ENCODE measurements at places on chromosomes 5 and 9.

GRCh38 chr5:77294185-77294584 lies 83.7 kb downstream of the PDE8B start:
- no peak for DNase-seq

DNA sequence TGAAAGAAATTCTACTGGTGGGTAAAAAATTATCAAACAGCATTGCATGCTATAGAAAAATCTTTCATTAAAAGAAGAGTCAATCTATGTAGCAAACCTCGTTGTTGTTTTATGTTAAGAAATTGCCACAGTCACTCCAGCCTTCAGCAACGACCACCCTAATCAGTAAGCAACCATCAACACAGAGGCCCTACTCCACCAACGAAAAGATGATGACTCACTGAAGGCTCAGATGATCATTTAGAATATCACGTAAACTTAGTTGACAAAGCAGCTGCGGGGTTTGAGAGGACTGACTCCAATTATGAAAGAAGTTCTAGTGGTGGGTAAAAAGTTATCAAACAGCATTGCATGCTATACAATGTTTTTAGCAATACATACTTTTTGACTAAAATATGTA lies 242.6 kb downstream of the DRD1 start:
- DNase-seq: no peak

- DNase-seq: no peak
These were observed 85.0 kb upstream of the TAF11L2 start for GRCh38 chr5:17412760-17413671.

GRCh38 chr9:138083873-138084272 lies 206.3 kb downstream of the CACNA1B start:
- DNase-seq: no peak

DNA sequence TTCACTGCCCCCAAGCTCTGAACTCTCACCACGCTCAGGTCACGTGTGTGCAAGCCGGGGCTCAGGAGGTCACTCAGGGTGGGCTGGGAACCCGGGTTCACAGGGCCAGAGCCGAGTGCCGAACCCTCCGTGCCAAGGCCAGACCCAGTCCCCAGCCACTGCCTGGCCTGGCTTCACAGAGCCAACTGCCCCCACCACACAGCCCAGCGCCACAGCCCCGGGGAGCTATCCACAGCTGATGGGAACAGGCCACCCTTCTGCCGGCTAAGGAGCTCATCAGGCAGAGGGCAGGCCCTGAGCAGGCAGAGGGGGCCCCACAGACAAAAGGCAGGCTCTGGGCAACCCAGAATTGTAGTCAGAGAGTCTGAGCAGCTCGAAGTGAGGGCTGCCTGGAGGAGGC lies 117.0 kb downstream of the VAV2 start:
- DNase-seq: no peak

DNA sequence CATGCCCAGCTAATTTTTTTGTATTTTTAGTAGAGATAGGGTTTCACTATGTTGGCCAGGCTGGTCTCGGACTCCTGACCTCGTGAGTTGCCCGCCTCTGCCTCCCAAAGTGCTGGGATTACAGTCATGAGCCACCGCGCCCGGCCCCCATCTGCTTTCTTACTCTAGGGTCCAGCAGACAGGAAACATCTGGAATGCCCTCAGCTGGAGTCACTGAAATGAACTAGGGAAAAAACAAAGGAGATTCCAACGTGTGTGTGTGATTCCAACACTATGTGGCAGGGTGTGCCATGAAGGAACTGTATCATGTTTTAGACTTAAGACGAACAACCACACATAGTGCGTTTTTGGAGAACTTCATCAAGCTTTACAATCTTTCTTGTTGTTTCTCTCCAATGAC lies 540.1 kb upstream of the DAP start:
- DNase-seq: no peak

GRCh38 chr9:80177949-80178480 lies 606.2 kb downstream of the TLE4 start:
- DNase-seq: no peak

DNA sequence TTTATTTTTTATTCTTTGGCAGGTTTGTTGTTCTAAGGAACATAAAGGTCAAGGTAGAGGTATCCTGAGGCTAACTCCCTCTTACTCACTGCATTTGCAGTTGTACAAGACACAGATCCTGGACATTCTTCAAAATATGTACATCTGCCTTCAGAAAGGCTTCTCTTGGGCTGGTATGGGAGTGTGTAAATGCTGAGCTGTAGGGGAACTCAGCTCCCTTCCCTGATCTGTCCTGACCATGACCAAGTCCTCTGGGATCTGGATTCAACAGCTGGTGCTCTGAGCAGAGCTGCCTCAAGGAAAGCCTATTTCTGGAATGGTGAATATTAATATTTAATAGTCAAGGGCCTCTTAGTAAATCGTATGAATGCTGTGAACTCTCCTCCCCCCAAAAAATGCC lies 117.4 kb downstream of the PRKACG start:
- DNase-seq: no peak

DNA sequence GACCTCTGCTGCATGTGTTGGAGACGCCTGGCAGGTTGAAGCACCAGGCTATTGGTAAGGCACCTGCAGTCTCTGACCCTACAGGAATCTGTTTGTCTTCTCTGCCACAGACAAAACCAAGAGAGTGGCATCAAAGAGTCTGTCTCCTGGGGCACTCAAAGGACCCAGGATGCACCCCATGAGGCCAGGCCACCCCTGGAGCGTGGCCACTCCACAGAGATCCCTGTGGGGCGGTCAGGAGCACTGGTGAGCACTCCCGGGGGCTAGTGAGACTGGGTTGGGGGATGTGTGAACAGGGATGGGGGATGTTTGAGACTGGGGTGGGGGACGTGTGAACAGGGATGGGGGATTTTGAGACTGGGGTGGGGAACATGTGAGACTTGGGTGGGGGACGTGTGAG lies 240.3 kb downstream of the CACNA1B start:
- DNase-seq: no peak

GRCh38 chr5:52262844-52263243 lies 524.9 kb upstream of the ITGA1 start:
- peak; percentile 65 for DNase-seq

- peak; percentile 52 for DNase-seq
These were observed 19.3 kb downstream of the CDKN2A start for GRCh38 chr9:21974722-21975409.

- no peak for DNase-seq
These were observed 500.5 kb downstream of the TMEM232 start for GRCh38 chr5:110225949-110226348.

DNA sequence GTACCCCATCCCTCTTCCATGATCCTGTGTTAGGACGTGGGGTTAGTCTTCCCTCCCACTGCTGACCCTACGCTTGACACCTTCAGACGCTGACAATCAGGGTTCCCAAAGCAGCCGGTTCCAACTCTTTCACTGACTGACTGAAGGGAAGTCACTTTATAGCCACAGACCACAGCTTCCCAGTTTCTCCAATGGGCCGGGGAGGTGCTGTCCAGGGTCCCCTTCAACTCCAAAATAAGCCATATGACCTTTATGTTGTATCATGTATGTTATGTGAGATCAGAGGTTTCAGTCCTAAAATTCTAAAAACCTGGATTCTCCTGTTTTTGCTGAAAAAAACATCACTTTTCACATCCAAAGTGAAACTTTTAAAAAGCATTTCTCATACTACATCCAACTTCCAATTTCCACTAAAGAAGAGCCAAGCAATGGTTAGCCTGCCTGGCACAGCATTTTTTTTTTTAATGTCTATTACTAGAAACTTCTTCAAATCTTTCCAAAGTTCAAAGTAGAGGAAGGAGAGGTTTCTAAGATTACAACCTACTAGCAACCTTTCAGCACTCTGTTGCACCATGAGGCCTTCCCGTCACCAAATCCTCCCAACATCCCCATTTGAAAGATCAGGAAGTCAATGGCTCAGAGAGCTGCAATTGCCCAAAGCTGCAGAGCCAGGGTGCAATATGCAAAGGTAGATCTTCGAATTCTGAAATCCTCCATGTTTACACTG lies 5.2 kb downstream of the EPB41L4B start:
- no peak for DNase-seq

GRCh38 chr9:130451509-130452388 lies 7.0 kb downstream of the ASS1 start:
- peak; percentile 54 for DNase-seq

DNA sequence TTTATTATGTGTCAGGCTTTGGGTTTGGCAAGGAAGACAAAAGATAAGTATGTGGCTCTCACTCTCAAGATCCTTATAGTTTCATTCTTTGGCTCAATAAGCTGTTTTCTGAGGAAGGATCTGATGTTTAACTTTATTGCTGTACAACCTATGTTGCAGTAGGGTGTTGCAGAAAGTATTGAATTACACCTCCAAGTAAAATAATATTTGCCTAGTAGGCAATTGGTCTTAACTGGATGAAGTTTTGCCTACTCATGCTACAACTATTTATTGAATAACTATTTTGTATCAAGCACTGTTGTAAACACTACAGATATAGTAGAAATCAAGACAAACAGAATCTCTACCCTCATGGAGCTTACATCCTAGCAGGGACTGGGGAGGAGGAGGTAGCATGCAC lies 169.7 kb downstream of the TAF11L14 start:
- DNase-seq: no peak

DNA sequence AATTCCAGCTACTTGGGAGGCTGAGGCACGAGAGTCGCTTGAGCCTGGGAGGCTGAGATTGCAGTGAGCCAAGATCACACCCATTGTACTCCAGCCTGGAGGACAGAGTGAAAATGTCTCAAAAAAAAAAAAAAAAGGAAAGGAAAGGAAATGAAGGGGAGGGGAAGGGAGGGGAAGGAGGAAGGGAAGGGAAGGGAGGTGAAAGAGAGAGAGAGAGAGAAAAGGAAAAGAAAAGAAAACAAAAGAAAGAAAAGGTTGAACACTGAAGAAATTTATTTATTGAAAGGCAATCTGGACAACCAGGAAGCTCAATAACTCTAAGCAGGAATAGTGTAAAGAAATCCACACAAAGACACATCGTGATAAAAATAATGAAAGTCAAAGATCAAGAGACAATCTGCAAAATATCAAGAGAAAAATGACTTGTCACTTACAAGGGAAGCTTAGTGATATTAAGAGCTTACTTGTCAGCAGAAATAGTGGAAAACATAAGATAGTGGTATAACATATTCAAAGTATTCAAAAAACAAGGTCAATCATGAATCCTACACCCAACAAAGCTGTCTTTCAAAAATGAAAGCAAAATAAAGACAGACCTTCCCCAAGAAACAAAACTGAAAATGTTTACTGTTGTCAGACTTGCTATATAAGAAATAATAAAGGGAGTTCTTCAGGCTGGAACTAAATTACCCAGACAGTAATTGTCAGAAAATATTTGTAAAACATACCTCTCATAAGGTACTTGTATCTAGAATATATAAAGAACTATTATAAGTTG lies 10.9 kb upstream of the RIMOC1 start:
- no peak for DNase-seq

GRCh38 chr5:33711094-33711679 lies 180.6 kb downstream of the ADAMTS12 start:
- no peak for DNase-seq

DNA sequence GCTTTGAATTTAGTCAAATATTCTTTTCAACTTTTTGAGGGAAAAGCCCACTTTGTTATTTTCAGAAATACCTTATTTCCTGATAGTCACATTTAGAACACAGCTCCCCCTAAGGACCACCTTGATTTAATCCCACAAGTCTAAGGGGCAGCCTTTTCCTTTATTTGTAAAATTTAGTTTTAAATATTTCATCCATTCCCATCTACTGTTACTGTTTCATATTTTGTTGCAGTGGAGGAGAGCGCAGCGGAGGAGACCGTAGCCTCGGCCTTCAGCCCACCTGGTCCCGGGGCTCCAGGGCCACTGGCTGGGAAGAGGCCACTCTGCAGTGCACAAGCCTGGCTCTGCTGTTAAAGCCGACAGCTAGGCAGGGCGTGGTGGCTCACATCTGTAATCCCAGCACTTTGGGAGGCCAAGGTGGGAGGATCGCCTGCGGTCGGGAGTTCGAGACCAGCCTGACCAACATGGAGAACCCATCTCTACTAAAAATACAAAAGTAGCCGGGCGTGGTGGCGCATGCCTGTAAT lies 19.6 kb downstream of the LPCAT1 start:
- DNase-seq: no peak

DNA sequence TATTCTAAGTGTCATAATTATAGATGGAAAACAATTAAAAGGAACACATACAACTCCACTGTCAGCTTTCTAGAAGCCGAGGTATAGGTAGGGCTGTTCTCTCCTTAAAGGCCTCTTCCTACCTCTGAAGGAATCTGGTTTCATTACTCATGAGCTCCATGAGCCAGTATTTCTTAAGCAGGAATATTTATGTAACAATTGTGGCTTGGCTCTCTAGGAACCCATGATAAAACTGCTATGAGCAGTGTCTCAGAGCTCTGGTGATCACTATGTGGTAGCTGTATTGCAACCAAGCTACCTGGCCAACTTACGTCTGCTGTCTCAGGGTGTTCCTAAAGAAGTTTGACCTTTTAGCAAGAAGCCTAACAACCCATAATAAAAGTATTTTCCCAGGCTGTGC lies 157.7 kb downstream of the CEP120 start:
- DNase-seq: no peak

DNA sequence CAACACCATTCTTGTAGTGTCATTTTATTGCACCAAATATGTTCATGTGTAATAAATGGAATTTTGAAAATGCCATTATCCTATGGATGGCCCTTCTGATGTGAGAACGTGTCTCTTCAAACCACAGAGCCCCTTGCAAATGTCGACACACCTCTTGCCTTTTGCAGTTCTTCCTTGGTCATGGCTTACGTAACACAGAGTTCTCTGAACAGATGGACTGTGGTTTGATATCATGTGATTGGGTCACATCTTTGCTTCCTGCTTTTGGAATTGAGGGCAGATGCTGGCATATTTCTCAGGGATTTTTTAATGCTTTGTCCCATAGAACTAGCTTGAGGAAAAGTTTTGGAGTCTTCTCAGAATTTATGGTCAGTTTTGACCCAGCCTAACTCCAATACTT lies 4.6 kb downstream of the TGFBR1 start:
- no peak for DNase-seq

DNA sequence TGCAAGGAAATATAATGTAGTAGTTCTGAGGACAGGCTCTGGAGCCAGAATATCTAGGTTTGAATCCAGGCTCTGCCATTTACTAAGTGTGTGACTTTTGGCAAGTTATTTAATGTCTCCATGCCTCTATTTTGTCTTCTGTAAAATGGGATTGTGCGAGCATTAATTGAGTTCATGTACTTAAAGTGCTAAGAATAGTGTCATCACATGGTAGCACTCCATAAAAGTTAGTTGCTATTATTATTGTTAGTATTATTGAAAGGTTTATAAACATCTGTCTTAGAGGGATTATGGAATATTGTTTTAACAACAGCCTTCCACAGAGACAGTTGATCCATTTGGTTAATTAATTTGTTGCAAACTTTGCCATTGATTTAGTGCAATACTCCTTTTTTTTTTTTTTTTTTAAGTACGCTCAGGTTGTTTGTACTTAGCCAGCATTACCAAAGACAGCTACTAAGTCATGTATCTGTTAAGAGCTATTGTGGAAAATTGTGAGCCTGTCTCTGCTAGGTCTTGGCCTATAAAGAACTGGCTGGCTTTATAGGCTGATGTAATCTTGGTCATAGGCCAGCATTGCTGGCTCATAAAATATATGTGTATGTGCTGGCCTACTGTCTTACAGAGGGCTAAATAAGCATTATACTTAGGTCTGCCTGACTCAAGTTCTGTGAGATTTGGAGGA lies 174.7 kb downstream of the WDR70 start:
- no peak for DNase-seq

All from NCI-H187 (cell line).